ENCODE measurements at places on chromosomes 13 and 19.

DNA sequence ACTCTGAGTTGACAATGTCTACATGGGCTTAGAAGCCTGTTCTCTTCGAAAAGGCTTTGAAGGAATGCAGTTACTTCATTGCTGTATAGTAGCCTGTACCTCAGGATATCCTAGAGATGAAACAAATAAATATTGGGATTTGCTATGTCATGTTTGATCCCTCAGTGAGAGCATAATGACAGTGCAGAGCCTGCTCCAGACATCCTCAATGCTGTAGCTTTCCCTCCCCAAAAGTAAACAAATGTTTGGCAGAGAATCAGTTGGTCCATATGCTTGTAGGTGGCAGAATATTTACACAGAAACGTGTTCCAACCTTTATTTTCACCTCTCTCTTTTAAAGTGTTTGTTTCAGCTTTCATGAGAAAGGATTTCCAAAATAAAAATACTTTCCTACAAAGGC lies 515.3 kb upstream of the SGCG start:
- peak; percentile 68 for DNase-seq

DNA sequence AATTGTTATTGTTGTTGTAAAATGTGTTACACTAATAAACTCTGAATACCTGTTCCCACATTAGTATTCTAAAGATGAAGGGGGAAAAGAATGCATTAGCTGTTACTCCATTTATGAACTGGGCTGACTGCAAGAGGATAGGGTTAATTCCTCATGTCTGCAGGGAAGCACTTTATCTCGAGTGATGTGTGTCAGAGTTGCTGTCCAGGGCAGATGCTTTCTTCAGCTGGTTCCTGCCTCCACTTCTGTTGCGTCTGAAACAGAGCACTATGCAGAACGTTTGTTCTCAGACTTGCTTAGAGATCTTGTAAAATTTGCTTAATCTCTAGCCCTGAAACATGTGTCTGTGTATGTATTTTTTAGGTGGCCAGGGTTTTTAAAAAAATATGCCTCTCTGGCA lies 318.8 kb downstream of the SPRY2 start:
- no peak for DNase-seq

DNA sequence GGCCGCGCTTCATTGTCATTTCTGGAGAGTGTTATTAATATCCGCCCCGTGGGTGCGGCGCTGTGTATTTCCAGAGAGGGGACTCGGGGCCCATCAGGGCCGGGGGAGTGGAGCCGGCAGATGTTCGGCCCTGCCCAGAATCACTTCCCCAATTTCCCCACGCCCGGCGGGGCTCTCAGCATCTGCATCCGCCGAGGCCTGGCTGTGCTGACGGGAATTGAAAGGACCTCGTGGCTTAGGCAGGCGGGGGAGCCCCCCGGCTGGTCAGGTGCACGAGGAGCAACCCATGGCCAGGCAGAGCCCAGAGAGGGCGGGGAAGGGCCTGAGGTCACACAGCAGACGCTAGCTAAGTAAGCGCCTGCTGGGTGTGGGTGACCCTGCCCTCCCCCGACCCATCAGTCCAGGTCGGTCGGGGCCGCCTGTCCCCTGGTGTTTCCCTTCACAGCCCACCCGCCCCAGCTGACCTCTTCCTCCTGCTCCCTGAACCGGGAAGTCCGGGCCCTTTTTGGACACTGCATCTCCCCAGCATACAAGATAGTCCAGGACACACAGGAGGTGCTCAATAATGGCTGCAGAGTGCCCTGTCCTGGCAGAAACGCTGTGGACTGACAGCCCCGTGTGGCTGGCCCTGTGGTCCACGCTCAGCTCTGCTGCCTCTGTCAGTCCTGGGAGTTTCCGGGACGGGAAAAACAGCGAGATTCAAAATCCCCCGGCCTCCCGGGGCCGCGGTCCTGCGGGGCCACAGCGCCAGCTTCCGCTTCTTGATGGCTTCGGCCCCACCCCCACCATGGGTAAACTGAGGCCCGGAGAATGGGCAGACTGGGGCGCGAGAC lies 22.1 kb downstream of the ARID3A start:
- no peak for DNase-seq

GRCh38 chr19:10706990-10707389 lies 5.8 kb downstream of the QTRT1 start:
- no peak for DNase-seq

DNA sequence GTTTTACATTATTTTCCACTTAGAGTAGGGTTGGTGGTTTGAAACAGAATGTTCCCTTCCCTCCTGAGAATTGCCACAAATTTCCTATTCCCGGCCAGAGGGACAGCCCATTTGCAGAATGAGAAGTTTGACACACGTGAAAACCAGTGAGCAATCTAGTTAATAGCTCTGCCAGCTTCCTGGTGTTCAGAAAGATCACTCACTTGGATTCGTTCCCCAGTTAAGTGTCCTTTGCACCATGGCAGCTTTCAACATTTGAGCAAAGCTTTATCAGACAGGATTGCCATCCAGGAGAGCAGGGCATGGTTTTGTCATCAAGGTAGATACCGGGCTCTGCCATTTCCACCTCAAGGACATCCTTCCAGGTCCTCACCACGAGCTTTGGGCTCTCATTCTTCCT lies 28.2 kb downstream of the RASL11A start:
- no peak for DNase-seq

DNA sequence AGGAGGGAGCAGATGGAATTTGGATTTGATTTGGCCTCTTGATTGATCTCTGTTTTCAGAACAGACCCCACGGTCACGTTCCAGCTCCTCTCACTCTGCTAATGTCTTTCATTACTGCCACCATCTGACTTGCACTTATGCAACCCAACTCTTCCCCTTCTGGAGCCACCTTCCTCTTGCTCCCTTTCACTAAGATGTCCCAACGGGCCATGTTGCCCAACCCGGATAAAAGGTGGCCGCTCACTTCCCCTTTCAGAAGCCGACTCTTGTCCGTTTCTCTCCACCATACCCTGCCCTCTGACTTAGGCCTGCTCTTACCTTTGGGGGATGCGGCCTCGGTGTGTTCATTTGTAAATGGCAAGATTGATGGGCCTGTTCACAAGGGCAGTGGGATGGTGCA lies 27.4 kb upstream of the CYP4F8 start:
- DNase-seq, result no peak

GRCh38 chr19:1615156-1615765 lies 10.0 kb upstream of the UQCR11 start:
- no peak for DNase-seq

DNA sequence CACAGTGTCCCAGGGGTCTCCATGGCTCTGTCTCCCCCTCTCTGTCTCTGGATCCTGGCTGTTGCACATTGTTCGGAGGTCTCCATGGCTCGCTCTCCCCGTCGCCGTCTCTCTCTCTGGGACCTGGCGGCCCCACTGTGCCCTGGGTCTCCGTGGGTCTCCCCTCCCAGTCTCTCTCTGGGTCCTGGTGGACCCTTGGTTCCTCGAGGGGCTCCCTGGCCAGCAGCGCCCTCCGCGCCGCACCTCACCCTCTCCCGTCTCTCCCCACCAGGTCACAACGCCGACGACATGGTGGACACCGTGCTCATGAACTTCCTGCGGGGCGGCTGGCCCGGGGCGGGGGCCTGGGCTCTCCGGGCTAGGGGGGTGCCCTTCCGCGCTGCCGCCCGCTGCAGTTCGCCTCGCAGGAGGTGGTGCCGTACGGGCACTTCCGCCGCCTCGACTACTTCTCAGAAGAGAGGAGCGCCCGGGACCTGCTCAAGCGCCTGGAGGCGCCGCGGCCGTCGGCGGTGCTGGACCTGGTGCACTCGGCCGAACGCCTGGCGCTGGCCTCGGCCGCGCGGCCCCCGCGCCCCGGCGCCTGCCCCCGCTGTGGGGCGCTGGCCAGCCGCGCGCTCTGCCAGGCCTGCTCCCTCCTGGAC lies 29.1 kb downstream of the SIGLEC5 start:
- no peak for DNase-seq

DNA sequence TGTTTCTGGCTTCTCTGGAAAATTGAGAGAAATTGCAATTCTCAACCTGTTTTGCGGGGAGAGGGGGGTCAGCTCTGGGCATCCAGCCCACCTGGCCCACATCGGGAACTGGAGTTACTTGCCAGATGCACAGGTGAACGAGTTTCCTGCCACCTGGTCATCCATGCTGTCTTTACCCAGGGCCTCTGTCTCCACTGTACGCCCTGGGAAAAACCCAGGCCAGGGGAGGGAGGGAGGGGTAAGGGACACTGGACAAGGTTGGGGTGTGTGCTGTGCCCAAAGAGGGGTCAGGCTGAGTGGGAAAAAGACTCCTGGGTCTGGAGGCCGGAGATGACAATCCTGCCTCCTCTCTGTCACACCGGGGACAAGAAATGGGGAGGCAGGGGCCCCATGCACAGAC lies 307.6 kb downstream of the ZNF536 start:
- no peak for DNase-seq

DNA sequence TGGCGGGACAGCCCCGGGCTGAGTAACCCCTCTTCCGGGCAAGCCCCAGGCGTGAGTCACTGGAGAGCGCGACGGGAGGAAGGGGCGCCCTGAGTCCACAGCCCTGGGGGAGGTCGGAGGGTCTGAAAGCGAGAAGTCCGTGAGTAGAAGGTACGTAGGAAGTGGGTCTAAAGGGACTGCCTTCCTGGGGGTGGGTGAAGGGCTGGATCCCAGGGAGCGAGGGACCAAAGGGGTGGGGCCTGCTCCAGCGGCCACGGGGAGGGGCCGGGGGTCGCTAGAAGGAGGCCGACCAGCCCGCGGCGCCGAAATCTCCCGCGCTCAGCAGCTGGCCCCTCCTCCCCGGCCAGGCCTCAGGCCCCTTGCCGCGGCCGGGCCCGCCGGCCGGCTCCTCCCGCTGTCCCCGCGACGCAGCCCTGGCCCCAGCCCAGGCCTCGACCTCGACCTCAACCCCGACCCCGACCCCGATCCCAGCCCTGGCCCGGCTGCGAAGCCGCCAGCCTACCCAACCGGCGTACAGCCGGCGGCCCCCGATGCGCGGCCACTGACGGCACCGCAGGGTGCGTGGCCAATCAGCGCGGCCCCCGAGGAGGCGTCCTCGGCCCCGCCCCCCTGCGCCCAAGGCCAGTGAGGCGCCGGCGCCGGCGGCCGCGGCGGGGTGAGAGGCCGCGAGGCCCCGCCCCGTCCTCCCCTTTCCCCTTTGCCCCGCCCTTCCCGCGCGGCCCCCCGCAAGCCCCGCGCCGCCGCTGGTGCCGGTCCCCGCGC lies 22.6 kb downstream of the IPO5 start:
- DNase-seq, result peak; percentile 95

DNA sequence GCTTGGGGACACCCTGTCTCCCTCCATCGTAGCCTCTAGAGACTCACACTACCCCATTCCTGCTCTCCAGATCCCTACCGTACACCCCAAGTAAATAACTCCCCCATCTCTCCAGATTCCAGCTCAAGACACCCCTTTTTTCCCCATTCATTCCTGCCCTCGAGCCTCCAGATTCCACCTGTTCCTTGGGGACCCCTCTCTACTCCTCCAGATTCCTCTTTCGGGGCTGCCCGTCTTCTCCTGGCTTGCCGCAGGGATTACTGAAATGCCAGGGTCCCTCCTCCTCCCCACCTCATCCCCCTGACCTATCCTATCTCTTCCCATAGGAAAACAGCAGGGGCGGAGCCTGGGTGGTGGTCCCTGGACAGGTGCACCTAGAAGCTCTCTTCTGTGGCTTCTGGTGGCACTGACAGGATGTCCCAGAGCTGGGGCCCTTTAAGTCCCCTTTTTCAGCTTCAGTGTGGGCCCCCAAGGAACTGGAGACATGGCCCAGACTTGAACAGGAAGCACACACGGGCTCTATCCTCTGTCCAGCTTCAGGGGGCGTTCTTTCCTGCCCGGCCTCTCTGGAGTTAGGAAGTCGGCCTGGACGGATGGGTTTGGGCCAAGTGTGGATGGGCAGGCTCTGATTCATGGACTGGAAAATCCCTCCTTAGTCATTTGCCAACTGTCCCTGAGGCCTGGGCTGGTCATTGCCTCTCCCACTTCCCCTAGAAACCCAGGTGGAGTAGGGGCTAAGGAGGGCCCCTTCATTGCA lies 1.2 kb downstream of the ZSWIM4 start:
- DNase-seq, result no peak

Measured in NCI-H1092 (cell line).